ENCODE measurements at places on chromosomes 12 and 14.

DNA sequence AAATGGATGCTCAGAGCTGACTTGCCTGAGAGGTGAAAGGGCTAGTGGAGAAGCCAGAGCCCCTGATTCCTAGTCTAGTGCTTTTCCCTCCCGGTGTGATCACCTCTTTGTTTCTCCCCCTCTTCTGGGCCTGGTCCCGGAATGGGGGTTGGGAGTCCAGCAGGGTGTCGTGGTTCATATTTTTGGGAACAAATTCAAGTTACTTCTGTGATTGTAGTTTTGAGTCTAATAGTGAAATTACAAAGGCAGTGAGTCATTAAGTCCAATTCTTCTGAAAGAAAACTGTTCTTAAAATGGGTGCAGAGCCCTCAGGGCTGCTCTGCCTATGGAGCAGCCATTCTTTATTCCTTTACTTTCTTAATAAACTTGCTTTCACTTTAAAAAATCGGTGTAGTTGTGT lies 7.6 kb downstream of the SUSD6 start:
- no peak for DNase-seq

- peak; percentile 89 for DNase-seq
These were observed at the start of gene KITLG for GRCh38 chr12:88580051-88580871. Gene KITLG (minus strand): TSS chr12:88580471. CDS start chr12:88580278, 193 bp downstream.

GRCh38 chr12:75735853-75736252 lies 224.4 kb upstream of the KRR1 start:
- no peak for DNase-seq

GRCh38 chr14:34059925-34060650 lies 109.2 kb upstream of the EGLN3 start:
- peak; percentile 49 for DNase-seq

GRCh38 chr12:30850684-30851083 lies 75.9 kb upstream of the TSPAN11 start:
- no peak for DNase-seq

DNA sequence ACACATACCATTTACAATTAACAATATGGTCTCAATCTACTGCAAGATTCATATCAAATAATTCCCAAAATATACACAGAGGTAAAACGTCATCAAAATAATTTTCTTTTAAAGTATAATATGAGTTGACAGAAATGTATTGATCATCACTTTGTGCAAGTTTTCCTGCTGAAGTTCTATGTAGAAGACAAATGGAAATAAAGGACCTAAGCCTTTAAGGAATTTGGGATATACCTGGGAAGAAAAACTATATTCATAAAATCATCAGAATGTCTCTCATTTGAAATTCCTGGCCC lies 61.1 kb upstream of the DAAM1 start:
- no peak for DNase-seq

- DNase-seq: no peak
These were observed 19.1 kb upstream of the PGF start for GRCh38 chr14:74974364-74975058.

GRCh38 chr12:100184549-100185145 lies 16.0 kb upstream of the ACTR6 start:
- DNase-seq: no peak

DNA sequence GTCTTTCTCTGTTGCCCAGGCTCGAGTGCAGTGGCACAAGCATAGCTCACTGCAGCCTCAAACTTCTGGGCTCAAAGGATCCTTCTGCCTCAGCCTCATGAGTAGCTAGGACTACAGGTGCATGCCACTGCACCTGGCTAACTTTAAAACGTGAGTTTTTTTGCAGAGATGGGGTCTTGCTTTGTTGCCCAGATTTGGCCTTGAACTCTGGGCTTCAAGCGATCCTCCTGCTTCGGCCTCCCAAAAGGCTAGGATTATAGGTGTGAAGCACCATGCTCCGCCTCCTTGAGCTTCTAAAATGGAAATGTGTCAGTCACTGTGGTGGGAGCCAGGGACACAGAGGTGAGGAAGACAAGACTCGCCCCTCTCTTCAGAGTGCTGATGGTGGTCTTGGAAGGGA lies 45.6 kb downstream of the WSCD2 start:
- DNase-seq: no peak

DNA sequence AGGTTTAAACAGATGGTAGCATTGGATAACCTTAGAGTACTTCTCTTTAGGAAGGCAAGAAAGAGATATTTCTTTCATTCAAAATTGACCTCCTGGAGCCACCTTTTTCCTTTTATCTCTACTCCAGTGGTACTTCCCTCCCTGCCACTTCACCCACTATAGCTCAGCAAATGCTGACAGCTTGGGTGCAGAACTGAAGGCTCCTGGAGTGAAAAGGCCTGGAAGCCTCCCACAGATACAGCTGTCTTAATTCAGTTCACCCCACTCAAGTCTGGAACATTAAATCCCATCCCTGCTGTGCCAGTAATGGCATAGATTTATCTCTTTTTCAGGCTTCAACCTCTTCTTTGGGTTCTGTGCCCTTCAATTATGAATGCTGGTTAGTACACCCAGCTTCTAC lies 140.3 kb downstream of the NEDD1 start:
- DNase-seq: no peak

DNA sequence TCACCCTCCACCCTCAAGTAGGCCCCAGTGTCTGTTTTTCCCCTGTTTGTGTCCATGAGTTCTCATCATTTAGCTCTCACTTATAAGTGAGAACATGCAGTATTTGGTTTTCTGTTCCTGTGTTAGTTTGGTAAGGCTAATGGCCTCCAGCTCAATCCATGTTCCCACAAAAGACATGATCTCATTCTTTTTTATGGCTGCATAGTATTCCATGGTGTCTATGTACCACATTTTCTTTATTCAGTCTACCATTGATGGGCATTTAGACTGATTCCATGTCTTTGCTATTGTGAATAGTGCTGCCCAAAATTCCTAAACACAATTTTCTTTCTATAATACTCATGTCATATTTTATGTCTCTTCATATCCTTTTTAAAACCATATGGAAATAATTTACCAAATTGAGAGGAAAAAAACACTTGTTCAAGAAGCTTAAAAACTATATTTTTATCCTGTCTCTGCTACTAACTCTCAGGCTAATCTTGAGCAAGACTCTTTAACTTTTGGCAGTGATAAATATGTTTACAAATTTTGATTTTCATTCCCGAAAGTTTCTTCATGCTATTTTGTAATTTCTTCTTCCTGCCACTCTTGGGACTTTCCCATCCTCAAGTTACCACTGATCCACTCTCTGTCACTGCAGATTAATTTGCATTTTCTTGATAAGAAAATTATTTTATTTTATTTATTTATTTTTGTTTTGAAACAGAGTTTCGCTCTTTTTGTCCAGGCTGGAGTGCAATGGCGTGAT lies 28.0 kb upstream of the OSBPL8 start:
- no peak for DNase-seq

DNA sequence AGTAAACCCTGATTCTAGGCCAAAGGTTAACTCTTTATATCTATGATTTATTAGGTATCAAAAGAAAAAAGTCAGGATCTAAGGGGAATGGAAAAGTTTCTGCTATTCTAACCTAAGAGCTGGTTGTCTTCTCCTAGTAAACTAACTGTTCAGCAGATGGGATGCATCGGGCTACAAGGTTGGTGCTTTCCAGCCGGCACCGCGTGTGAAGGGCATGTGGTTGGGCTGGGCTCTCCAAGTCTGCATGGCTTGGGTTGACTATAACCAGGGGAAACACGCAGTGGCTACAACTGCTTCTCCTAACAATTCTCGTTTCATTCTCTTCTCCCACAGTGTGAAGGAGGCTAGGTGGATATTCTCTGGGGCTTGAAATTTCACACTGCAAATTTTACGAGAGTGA lies 354.5 kb downstream of the APAF1 start:
- no peak for DNase-seq

GRCh38 chr12:93177208-93178153 lies 200.2 kb upstream of the NUDT4 start:
- DNase-seq: no peak

GRCh38 chr12:109606320-109607028 lies 32.9 kb downstream of the MVK start:
- no peak for DNase-seq

GRCh38 chr14:103738701-103739451 lies 23.3 kb downstream of the ZFYVE21 start:
- no peak for DNase-seq

DNA sequence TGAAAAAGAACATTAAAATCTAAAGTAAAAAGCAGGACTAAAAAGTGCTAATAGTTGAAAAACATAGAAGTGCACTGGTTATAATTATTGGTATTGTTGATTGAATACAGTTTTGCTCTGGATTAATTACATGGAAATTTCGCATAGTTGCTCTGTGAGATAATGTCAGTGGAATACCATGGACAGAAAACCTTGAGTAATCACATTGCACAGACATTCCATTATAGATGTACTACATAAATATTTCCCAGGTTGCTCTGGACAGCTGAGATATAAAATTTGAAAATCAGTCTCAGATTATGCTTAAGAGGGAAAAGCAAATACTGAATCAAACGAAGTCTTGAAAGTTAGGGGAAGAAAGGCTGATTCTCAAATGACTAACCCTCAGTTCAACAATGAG lies 439.3 kb upstream of the FLRT2 start:
- DNase-seq: no peak

DNA sequence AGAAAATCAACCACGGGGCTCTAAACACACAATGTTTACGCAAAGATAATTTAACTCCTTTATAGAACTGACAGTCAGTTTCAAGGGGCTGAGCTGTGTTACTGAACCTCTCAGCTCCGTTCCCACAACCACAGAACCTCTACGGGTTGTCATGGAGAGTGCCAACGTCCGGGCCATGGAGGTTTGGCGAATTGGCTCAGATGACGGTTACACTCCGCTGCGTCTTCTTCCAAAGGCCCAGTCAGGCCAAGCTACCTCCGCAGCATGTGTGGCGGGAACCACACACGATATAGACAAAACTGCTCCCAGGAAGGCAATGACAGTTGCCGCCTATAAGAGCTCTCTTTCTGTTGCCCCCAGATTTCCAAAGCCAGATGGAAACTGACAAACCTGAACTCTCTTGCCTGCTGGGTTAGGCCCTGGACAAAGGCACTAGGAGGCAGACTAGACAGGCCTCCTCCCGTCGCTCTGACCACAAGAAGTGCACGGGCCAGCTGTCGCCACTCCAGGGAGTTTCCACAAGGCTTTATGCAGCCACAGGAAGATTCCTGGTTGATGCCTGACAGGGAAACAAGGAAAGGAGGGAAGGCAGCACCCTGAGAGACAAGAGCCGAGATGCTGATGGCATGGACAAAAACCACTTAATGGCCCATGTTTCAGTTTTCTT lies 30.3 kb downstream of the CCDC88C start:
- DNase-seq: no peak

DNA sequence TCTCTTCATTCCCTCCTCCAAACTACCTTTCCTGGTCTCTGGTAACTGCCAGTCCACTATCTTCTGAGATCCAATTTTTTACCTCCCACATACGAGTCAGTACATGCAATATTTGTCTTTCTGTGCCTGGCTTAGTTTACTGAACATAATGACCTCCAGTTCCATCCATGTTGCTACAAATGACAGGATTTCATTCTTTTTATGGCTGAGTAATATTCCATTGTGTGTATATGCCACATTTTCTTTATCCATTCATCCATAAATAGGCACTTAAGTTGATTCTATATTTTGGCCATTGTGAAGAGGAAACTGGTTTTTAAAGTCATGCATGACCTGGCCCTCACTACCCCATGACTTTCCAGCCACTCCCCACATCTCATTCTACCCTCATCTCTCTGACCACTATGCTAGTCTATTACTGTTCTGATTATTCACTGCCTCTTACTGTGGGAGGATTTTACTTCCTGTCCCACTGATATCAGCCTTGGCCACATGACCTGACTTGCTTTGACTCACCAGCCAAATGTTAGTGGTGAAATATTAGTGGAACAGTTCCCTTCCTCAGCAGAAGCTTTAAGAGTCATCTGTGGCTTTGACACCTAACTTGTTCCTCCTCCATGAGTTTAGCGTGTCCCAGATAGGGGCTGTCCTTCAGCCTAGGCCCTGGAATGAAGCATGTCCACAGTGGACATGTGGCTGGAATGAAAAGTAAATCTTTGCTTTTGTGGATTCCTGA lies 52.2 kb downstream of the GOLGA5 start:
- no peak for DNase-seq

- no peak for DNase-seq
These were observed 11.3 kb downstream of the TSFM start for GRCh38 chr12:57793920-57794319.

- no peak for DNase-seq
These were observed 7.6 kb upstream of the NR4A1 start for GRCh38 chr12:52043386-52044212.

DNA sequence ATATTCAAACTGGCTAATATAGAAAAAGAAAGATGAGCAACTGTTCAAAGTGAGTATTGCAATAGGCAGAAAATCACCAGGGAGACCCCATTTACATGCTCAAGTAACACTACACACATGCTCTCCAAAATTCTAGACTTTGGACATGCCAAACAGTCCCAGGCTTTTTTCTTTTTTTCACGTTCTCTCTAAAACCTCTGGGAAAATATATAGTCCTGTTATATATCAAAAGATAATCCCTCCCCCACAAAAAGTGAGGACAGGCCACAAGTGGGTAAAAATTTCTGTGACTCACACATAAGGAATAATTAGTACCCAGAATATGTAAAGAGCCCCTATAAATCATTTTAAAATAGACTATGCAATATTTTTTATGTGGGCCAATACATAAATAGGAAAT lies 55.2 kb downstream of the EFCAB11 start:
- DNase-seq: no peak

DNA sequence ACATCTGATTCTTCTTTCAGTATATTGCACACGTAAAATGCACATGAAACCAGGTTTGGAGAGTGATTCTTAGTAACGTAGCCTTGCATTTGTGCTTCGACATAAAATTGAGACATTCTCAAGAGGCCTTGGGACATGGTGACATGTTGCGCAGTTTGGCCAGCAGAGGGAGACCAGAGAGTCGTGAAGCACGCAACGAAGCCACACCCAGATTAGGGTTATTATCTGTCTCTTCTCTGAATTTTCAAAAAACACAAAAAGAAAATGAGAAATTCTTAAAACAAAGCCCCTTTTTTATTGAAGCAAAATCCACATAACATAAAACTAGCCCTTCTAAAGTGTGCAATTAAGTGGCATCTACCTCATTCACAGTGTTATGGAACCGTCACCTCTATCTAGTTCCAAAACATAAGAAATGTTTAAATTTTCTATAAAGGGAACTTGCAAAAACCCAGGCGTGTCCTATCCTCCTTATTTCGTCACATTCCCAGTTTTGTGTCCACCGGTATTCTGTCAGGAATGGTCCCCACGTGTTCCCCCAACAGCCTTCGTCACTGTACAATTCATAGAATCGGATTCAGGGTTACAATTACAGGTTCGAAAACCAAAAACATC lies 108.8 kb upstream of the ATF7IP start:
- DNase-seq: peak; percentile 31

DNA sequence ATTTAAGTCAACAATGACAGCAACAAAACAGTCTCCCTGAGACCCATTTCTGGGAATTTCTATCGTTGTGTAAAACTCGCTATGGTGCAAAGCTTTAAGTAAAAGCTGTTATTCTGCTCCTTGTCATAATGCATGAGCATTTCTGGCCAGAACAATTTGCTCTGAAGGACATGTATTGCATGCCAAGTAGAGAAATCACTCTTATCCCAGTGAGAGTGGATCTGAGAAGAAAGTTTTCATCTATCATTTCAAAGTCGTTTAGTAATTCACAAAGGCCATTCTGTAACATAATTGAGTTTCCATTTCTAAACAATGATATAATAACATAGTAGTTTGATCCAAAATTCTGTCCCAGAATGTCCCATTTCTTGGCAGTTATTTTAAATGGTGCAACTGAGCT lies 86.6 kb downstream of the TBC1D30 start:
- no peak for DNase-seq

GRCh38 chr14:47302121-47302520 lies 373.3 kb downstream of the MDGA2 start:
- no peak for DNase-seq
